ENCODE measurements at places on chromosomes 1 and 21.
A peak's percentile ranks its signal among the peaks of the same experiment; 100 is the strongest.

DNA sequence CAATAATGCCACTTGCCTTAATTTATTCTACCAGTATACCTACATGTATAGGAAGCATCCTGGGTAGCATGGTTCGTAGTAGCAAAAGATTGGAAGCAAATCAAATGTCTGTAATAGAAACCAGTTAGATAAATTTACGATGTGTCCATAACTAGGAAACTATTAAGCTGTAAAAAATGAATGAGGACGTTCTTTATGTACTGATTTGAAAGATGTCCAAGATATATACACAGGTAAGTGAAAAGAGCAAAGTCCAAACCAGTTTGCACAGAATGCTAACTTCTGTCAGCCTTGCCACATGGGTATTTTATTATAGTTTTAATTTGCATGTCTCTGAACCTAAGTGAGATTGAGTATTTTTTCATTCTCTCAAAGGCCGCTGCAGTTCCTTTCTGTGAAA is 251.8 kb upstream of the IRF2BP2 start:
- DNase-seq, result no peak

- peak; percentile 95 for DNase-seq
Observed at GRCh38 chr1:17239420-17239819, 9.5 kb upstream of the PADI3 start.

- no peak for DNase-seq
Observed at GRCh38 chr1:194929357-194929756, 1678.9 kb downstream of the KCNT2 start.

DNA sequence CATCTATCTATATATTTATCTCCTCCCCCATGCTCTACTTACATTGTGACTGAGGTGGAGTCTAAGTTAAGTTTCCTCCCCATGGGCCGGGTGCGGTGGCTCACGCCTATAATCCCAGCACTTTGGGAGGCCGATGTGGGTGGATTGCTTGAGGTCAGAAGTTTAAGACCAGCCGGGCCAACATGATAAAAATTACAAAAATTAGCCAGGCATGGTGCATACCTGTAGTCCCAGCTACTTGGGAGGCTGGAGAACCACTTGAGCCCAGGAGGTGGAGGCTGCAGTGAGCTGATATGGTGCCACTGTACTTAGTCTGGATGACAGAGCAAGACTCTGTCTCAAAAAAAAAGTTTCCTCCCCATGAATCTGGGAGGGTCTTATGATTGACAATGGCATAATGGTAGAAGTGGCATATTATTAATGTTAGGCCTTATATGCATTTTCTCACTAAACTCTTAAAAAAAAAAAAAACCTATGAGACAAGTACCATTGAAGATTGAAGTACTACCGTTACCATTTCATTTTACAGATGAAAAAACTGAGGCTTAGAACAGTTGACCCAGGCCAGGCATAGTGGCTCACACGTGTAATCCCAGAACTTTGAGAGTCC is 11.2 kb downstream of the F11R start:
- no peak for DNase-seq

GRCh38 chr1:38371505-38371844 is 324.9 kb upstream of the POU3F1 start:
- DNase-seq, result peak; percentile 11

GRCh38 chr1:202642212-202642611 is 68.0 kb downstream of the SYT2 start:
- no peak for DNase-seq

- DNase-seq, result no peak
Observed at GRCh38 chr1:104028416-104029035, 278.8 kb downstream of the AMY1C start.

DNA sequence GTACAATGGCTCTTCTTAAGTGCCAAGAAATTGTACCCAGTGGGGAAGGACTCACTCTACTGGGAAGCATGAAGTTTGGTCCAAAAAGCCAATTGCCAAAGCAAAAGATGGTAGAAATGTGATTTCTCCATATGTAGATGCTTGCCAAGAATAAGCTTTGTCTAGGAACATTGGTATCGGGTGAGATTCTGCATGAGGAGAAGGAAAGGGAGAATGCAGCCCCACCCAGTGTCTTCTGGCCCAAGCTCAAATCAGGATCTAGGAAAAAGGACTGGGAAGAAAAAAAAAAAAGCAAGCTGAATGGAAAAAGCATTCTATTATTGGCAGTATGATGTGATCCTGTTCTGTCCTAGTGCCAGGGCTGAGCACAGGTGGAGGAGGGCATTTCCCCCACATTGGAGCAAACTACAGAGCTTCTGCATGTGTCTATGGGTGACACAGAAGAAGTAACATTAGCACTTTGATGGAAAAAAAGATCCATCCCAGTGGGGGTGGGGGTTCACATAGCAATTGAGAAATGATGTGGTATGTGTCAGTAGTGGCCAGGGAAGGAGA is 226.6 kb downstream of the KCNH1 start:
- DNase-seq, result no peak

- no peak for DNase-seq
Observed at GRCh38 chr1:153763365-153764225, 11.6 kb upstream of the SLC27A3 start.

GRCh38 chr1:110011527-110012041 is 22.8 kb upstream of the STRIP1 start:
- DNase-seq, result peak; percentile 58

DNA sequence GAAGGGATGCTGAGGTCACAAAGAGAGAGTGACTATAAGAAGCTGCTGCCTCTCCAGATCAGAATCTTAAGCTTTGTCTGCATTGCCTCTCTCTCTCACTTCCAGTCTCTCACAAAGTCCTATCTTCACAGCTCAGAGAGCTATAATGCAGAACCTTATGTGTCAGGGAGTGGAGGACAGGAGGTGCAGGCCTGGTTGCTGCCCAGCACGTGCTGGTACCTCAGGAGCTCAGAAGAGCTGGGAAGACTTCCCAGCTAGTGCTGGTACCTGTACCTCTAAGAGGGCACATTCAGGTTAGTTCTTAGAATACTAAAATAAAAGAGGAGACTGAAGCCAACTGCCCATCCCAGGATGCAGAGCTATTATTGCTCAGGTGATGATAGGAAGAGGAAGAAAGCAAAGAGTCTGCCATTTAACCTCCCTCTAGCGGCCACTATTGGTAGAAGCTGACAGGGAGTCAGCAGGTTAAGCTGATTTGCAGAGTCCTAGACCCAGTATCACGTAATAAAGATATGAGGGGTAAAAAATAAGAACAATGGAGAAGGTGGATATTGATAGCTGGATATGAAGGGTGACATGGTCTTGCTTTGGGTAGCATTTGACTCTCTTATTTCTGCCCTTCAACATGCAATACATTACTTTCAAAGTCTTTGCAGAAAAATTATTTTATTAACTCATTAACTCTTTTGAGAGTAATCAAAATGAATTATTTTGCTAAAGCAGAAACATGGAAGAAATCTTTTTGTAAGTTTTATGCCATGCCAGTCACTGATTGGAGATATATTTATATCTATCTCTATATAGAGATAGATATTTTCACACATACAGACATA is 138.1 kb upstream of the HMCN1 start:
- DNase-seq, result peak; percentile 41

DNA sequence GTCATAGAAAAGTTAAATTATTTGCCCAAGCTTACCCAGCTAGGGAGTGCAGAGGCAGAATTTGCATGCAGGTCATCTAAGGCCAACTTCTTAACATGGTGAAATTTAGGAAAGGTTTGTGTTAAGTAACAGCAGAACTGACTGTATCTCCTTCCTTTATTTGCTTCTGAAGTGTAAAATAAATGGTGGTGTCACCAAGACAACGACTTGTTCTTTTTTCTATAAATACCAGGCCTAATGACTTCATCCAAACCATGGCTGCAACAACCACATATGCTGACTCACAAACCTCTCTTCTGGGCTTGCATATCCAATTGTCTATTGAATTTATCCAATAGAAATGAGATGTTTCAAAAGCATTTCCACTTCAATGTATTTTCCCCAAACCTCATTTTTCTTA is 19.1 kb downstream of the COL24A1 start:
- DNase-seq, result peak; percentile 90

- no peak for DNase-seq
Observed at GRCh38 chr1:78712467-78713051, 62.9 kb downstream of the IFI44 start.

GRCh38 chr1:115230281-115230680 is 107.8 kb downstream of the NGF start:
- DNase-seq, result no peak

DNA sequence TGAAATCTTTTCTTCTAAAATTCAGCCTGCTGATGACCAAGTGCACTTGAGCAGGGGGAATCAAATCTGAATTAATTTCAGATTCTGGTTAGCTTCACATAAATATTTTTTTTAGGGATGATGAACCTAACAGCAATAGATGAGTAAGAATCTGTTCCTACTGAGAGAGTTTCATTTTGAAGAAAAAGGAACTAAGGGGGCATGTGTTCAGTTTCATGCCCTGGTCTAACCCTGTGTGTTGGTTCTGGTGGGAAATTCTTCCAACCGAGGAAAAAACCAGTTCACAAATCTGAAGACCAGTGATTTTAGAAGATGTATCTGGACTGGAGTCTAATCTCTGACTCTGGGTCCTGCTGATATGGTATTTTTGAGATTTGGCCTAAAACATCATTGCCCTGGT is 13.7 kb downstream of the SELL start:
- DNase-seq, result no peak

DNA sequence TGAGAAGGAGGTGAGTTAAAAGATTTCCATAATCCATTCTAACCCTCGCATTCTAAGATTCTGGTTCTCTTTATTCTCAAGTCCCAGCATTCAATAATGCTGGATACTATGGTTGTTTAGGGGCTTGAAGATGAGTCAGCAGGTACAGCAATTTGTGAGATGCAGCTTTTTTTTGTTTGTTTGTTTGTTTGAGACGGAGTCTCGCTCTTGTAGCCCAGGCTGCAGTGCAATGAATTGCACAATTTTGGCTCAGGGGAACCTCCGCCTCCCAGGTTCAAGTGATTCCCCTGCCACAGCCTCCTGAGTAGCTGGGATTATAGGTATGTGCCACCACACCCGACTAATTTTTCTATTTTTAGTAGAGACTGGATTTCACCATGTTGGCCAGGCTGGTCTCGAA is 23.3 kb downstream of the EIF4G3 start:
- DNase-seq, result no peak

DNA sequence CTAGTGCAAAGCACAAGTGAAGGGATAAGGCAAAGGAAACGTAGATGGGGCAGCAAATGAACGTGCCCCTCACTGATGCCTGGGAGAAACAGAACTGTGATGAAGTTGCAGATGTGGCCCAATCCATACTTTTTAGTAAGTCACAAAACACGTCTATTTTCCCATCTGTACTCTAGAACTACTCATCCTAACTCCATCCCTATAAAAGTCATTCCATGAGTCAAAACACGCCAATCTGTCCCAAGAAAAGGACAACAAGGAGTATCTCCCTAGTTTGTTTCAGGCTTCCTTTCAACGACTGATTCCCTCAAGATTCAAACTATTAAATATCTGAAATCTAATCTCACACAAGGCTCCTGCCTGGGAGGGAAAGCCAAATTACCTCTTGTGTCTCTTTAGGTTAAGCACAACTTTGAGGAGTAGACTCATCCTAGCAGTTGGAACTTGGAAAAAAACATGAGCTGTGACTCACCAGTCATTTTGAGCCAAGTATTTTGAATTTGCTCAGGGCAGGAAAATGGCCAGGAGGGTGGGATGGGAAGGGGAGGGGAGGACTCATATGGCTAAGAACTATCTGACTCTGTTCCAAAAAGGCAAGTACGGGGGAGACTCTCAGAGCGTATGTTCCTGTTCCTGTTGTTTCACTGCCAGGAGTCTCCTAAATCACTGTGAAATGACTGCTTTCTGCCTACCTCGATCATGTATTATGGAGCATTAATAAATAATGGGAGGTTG is 214.5 kb upstream of the CAMK1G start:
- DNase-seq, result peak; percentile 95

GRCh38 chr21:45872471-45872870 is 109.1 kb upstream of the COL6A1 start:
- DNase-seq, result no peak

Measured in fibroblast of skin of scalp (primary cell).